Aortic smooth muscle cell (primary cell): ENCODE measurements at places on chromosomes 12 and 14. TPM values are rescaled to one million over a fixed set of nuclear protein-coding genes. Genes with fewer than 3 reads are reported as not detected.

LMNTD1 gene
- 0.26 TPM in 1 of 2 replicates, not detected in the other for total RNA-seq

RTN1 gene
- 2.9 and 4.1 TPM in 2 replicates for total RNA-seq

CLEC2A gene
- total RNA-seq: not detected in 2 replicates

ZFHX2 gene
- total RNA-seq: under 0.01 and 0.06 TPM in 2 replicates

LTB4R gene
- total RNA-seq: 0.75 and 1.1 TPM in 2 replicates

IL26 gene
- 0.13 TPM in 1 of 2 replicates, not detected in the other for total RNA-seq

C12orf54 gene
- not detected in 2 replicates for total RNA-seq
